Naive thymus-derived CD4-positive, alpha-beta T cell (primary cell): ENCODE measurements at places on chromosomes 12 and 14. TPM values are rescaled to one million over a fixed set of nuclear protein-coding genes. Genes with fewer than 3 reads are reported as not detected.
A peak's percentile ranks its signal among the peaks of the same experiment; 100 is the strongest.

- DNase-seq, result no peak
- no peaks in the 10 kb centered on the region for H3K4me1 ChIP-seq
- H3K27ac ChIP-seq, result no peak overlapping the region
- H3K4me3 ChIP-seq, result no peak overlapping the region
- H3K27me3 ChIP-seq, result no peaks in the 10 kb centered on the region
These were observed 23.5 kb downstream of the ATP5MC2 start for GRCh38 chr12:53652366-53652765.

DNA sequence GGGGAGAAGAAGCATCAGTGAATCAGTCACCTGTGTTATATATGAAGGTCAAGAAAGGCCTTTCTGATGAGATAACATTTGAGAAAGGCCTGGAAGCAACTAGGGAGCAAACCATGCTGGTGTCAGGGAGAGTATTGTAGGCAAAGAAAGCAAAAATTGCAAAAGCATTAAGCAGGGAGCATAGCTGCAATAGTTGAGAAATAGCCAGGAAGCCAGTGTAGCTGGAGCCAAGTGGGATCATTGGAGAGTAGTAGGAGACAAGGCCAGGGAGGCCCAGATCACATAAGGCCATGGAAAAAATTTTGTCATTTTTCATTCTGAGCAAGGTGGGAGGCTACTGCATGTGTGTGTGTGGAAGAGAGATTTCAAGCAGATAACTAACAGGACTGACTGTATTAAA, 18.8 kb upstream of the MAGOHB start:
- H3K27me3 ChIP-seq, result no peaks in the 10 kb centered on the region
- H3K4me3 ChIP-seq, result no peak overlapping the region
- H3K27ac ChIP-seq, result no peak overlapping the region
- no peaks in the 10 kb centered on the region for H3K36me3 ChIP-seq
- no peak for DNase-seq

DNA sequence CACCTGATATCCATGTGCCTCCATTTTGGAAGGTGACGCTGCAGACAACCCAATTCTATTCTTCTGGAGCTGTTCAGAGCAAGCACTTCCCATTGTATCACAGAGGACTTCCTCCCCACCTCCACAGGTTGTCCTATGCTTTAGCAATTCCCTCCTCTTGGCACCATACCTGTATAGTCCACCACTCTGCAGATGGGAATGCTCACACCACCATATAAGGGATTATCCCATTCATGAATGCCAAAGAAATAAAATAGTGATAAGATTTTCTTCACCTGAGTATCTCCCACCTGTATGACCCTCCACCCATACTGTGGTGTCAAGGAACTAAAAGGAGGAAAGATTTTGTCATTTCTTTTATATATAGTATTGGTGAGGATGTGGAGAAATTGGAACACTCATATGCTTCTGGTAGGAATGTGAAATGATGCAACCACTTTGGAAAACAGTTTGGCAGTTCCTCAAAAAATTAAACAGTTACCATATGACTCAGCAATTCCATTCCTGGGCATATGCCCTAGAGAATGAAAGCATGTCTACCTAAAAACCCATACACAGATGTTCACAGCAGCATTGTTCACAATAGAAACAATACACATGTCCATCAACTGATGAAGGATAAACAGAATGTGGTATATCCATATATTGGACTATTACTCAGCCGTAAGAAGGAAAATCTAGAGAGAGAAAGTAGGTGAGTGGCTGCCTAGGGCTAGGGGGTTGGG, 75.2 kb downstream of the FIGNL2 start:
- no peak overlapping the region for H3K4me3 ChIP-seq
- no peak overlapping the region for H3K27ac ChIP-seq
- no peaks in the 10 kb centered on the region for H3K27me3 ChIP-seq
- H3K4me1 ChIP-seq, result no peaks in the 10 kb centered on the region
- no peaks in the 10 kb centered on the region for H3K36me3 ChIP-seq

Gene LRFN5
- polyA plus RNA-seq, result not detected

- DNase-seq, result peak; percentile 13
- no peaks in the 10 kb centered on the region for H3K36me3 ChIP-seq
- H3K4me3 ChIP-seq, result no peak overlapping the region
- no peak overlapping the region for H3K27ac ChIP-seq
These were observed 1331.9 kb downstream of the AACS start for GRCh38 chr12:126397071-126397581.

DNA sequence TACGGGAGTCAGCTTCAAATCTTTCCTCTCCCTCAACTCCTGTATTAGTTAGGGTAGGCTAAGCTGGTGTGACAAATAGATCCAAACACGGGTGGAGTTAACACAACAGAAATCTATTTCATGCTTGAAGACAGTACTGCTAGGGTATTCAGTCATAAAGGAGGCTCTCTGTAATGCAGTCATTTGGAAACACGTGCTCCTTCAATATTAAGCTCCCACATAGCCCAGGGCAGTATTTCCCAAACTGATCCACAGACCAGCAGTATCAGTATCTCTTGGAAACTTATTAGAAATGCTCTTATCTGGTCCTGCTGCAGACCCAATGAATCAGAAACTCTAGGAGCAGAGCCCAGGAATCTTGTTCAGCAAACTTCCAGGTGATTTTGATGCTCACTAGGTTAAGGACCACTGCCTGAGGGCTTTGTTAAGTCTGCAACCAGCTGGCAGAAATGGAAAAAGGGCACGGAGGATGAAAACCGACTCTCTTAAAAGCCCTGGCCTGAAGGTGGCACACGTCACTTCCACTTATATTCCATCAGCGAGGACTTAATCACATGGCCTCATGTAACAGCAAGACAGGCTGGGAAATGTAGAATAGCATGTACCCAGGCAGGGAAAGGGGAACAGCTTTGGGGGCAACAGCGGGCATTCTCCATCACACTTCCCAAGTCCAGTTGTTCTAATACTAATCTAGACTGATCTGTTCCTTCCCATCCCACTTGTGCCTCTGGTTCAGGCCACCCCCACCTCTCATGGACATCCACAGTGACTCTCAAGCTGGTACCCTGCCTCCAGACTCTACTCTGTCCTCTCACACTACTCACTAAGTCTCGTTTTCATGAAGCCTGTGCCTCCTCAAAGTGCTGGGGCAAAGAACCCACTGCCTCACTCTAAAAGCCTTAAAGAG, 38.2 kb upstream of the RIC8B start:
- H3K36me3 ChIP-seq, result no peaks in the 10 kb centered on the region
- no peaks in the 10 kb centered on the region for H3K27me3 ChIP-seq
- H3K4me1 ChIP-seq, result no peaks in the 10 kb centered on the region
- H3K27ac ChIP-seq, result no peak overlapping the region

DNA sequence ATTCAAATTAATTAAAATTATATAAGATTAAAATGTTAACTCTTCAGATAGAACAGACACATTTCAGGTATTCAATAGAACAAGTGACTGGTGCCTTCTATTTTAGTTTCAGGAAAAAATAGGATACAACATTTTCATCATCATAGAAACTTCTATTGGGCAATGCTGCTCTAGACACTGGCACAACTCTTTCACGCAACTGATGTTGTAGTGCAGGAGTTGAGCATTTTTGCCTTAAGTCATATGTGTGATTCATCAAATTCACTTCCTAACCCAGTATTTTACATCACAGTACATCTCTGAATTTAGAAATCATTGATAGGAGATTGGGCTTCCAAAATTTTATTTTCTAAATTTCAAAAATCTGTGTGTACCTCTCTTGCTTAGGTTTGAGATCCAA, 215.4 kb upstream of the DIO2 start:
- no peaks in the 10 kb centered on the region for H3K36me3 ChIP-seq
- no peaks in the 10 kb centered on the region for H3K27me3 ChIP-seq
- DNase-seq, result no peak
- no peak overlapping the region for H3K27ac ChIP-seq
- no peak overlapping the region for H3K4me3 ChIP-seq

DNA sequence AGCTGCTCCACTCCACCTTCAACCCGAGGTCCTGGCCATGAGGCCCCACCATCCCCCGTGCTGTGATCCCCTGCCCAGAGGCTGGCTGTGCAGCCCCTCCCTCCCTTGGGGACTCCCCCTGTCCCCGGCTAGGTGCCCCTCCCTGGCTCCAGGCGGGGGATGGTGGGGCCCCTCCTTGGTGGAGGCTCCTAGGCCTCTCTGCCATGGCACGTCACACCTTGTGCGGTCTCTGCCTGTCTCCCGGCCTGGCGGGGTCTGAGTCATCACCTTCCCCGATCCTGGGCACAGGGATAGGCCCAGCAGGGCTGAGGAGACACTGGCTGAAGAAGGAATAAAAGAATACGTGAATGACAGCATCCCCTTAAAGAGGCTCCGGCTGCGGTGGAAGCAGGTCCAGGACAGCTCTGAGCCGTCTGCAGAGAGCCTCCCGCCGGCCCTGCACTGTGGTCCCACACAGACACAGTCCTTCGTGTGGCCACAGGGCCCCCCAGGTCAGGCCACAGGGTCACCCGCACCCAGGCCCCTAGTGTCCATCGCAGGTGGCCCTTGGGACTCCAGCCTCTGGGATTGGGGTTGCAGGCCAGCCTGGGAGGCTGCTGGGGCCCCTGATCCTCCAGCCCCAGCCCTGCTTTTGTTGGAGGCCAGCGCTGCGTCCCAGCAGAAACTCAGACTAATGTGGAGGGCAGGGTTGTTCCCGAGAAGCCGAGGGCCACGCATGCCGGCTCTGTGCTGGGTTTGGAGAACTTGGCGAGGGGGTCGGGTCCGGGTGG, 43.6 kb downstream of the KIF26A start:
- H3K36me3 ChIP-seq, result no peaks in the 10 kb centered on the region
- H3K4me3 ChIP-seq, result no peak overlapping the region
- no peaks in the 10 kb centered on the region for H3K4me1 ChIP-seq

- no peaks in the 10 kb centered on the region for H3K4me1 ChIP-seq
- no peaks in the 10 kb centered on the region for H3K36me3 ChIP-seq
- no peak within 1 kb of the TSS for H3K4me3 ChIP-seq
These were observed at the start of gene SRRM4 for GRCh38 chr12:118981285-118982211. TSS of gene SRRM4 (plus strand) at chr12:118981541. CDS start at chr12:118981883, 342 bp downstream.

Gene CLEC4A
- polyA plus RNA-seq, result 2.1 TPM

DNA sequence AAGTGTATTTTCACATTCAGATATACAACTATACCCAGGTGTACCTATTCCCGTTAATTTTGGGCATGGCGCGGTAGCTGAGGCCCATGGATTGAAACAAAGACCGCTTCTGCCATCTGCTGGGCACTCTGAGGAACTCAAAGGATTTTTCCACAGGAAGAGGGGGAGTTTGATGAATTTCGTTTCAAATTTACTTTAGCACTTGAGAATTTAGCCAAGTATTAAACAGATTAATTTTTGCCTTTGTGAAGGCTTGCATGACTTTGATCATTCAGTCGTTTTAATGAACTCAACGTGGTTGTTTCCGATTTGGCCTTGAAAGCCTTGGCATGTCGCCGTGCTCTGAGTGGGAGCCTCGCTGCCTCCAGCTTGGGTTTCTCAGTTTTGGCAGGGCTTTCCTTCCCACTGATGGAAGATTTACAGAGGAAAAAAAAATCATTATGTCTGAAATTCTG, 153.2 kb upstream of the DDHD1 start:
- no peak overlapping the region for H3K27ac ChIP-seq
- peak overlapping the region; percentile 46 for H3K4me3 ChIP-seq
- no peaks in the 10 kb centered on the region for H3K27me3 ChIP-seq
- peaks cover 3% of the 10 kb centered on the region for H3K4me1 ChIP-seq

Gene OASL
- polyA plus RNA-seq, result 1.2 TPM

Gene DBX2
- polyA plus RNA-seq, result not detected

Gene CDKN3
- polyA plus RNA-seq, result 4.9 TPM

GRCh38 chr14:67837011-67837624, 17.5 kb downstream of the RAD51B start:
- peak; percentile 66 for DNase-seq
- no peak overlapping the region for H3K27ac ChIP-seq
- H3K4me3 ChIP-seq, result no peak overlapping the region
- H3K4me1 ChIP-seq, result no peaks in the 10 kb centered on the region

Gene RNFT2
- polyA plus RNA-seq, result 1.2 TPM

DNA sequence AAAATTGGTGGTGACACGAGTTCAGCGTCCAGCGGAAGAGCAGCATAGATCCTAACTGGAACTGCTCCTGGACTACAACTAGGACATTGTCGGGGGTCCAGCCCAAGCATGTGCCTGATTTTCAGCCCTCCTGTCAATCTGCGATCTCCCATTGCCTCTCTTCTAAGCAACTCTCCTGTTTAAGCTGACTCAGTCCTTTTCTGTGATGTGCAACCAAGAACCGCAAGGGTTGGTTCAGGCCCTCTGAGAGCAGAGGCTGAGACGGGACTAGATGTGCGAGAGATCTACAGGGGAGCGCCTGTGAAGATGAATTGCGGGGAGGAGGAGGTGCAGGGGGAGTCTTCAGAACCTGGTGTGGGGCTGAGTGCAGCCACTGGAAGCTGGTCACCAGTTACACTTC, 3.7 kb upstream of the PAPLN start:
- no peak overlapping the region for H3K4me3 ChIP-seq
- H3K27ac ChIP-seq, result no peak overlapping the region
- no peaks in the 10 kb centered on the region for H3K4me1 ChIP-seq

DNA sequence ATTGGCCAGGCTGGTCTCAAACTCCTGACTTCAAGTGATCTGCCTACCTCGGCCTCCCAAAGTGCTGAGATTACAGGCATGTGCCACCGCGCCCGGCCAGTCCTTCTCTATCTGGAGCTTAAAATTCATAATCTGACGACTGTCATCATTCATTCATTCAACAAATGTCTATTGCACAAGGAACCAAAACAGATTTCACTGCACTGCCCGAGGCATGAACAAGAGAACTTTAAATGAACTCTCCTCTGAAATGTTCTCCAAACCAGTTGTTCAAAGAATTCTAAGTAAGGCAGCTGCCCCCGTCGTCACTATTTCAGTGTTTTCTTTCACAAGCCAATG, 44.8 kb upstream of the METAP2 start:
- no peaks in the 10 kb centered on the region for H3K27me3 ChIP-seq
- no peak for DNase-seq
- no peaks in the 10 kb centered on the region for H3K36me3 ChIP-seq
- no peak overlapping the region for H3K4me3 ChIP-seq

GRCh38 chr12:82673698-82674097, 13.0 kb upstream of the TMTC2 start:
- H3K27me3 ChIP-seq, result peaks cover 4% of the 10 kb centered on the region
- DNase-seq, result no peak
- no peak overlapping the region for H3K27ac ChIP-seq
- no peaks in the 10 kb centered on the region for H3K36me3 ChIP-seq

DNA sequence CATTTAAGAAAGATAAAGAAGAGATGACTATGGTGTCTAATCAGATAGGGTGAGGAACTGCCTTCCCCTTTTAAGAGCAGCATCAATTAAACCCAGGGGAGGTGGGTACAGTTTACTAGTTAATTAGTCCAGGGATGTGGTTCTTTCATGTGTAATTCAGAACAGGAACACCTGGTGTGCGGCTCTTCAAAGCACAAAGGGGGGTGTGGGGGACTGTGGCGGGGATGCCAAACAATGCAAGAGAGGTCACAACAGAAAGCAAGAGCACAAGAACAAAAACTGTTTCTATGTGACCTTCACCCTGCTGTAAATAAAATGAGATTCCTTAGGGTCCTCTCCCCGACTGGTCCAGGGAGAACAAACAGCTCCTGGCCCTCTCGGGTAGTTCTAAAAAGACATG, 183.9 kb upstream of the SOX5 start:
- no peak for DNase-seq
- H3K4me3 ChIP-seq, result no peak overlapping the region
- H3K27me3 ChIP-seq, result no peaks in the 10 kb centered on the region
- no peak overlapping the region for H3K27ac ChIP-seq

GRCh38 chr12:113889891-113890581, 76.1 kb downstream of the RBM19 start:
- DNase-seq, result no peak
- no peak overlapping the region for H3K27ac ChIP-seq
- no peaks in the 10 kb centered on the region for H3K4me1 ChIP-seq
- H3K27me3 ChIP-seq, result no peaks in the 10 kb centered on the region
- H3K36me3 ChIP-seq, result no peaks in the 10 kb centered on the region
- H3K4me3 ChIP-seq, result no peak overlapping the region

- peak overlapping the region; percentile 63 for H3K4me3 ChIP-seq
- peaks cover 16% of the 10 kb centered on the region for H3K36me3 ChIP-seq
- H3K27me3 ChIP-seq, result no peaks in the 10 kb centered on the region
- DNase-seq, result peak; percentile 88
These were observed 3.4 kb downstream of the RHOF start for GRCh38 chr12:121789800-121790728.

Gene GYS2
- not detected for polyA plus RNA-seq
